ENCODE measurements at places on chromosomes 1 and 21.

DNA sequence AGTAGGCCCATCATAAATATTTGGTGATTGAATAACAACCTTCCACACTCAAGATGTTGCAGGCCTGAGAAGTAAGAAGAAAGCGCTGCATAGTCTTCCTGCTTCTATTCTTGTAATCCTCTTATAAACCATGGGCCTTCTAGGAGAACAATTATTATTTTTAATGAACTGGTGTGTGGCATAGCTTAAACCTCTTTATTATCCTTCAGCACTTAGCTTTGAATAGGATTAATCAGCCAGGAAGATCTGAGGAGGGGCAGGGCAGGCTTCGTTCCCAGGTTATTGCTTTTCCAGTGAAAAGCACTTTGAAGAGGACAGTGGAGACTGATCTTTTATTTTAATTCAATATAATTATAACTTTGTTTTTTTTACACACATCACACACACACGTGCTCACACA, 42.3 kb downstream of the KIF26B start:
- peak; percentile 41 for DNase-seq

GRCh38 chr1:222373216-222373615, 174.7 kb downstream of the HHIPL2 start:
- DNase-seq = no peak

- DNase-seq = no peak
Measured at GRCh38 chr1:75548721-75549480, 62.0 kb downstream of the SLC44A5 start.

GRCh38 chr21:21002153-21002552, 3.9 kb downstream of the NCAM2 start:
- DNase-seq = no peak

DNA sequence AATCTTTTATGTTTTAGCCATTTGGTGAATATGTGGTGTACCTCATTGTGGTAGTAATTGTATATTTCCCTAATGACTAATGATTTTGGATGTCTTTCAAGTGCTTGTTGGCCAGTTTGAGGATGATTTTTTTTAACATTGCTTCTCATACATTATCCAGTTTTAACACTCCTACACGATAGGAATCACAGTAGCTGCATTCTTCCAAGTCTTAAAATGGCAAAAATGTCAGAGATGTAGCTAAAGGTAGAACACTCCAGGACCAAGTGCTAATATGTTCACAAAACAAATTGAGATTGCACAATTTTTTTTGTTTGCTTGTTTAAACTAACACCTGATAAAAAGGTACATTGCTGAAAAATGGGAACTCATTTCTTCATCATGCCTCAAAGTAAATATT, 11.7 kb downstream of the USP25 start:
- DNase-seq = no peak

- DNase-seq = no peak
Measured at GRCh38 chr1:117674521-117675400, 68.9 kb downstream of the TENT5C start.

- DNase-seq = peak; percentile 54
Measured at GRCh38 chr1:67211589-67212563, 45.6 kb downstream of the IL23R start.

GRCh38 chr1:168260393-168260792, 20.3 kb upstream of the TBX19 start:
- DNase-seq = peak; percentile 63

DNA sequence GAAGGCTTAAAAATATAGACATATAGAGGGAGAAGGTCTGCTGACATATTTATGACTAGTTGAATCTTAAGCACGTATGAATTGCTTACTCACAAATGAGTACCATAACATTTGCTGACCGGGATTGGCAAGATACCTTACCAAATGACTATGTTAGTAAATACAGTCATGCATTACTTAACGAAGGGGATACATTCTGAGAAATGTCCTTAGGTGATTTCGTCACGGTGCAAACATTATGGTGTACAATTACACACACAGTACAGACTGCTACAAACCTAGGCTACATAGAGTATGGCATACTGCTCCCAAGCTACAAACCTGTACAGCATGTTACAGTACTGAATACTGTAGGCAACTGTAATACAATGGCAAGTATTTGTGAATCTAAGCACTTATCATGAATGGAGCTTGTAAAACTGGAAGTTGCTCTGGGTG, 19.4 kb upstream of the UBE2U start:
- no peak for DNase-seq

GRCh38 chr1:92168657-92169056, 49.1 kb upstream of the C1orf146 start:
- peak; percentile 8 for DNase-seq

DNA sequence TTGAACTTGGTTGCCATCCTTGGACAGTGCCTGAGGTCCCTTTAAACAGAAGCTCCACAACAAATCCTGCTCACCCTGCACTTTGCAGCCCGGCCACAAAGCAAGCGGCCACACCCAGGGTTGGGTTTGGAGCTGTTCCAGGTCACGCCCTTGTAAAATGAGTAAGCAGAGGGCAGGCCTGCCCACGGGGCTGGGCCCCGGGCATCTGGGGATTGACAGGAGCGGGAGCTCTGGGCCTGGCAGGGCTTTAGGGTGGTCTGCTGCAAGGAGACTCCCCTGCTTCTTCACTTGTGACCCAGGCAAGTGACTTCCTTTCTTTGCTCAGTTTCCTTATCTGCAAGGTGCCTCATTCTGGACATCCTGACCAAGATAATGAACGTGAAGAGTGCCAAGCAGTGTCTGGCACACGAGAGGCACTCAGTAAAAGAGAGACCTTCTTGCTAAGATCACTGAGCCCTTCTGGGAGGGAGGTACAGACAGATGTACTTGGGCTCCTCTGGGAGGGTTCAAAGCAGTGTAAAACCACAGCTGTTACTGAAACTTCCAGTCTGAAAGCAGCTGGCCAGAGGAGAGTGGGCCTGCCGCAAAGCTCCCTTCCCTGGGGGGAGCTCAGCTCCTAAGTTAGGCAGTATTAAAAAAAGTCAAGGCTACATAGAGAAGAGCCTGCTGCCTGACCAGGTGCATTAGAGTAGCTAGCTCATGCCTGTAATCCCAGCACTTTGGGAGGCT, 2.6 kb downstream of the E2F2 start:
- DNase-seq = peak; percentile 86
